ENCODE measurements at places on chromosomes 7 and 10.

- DNase-seq, result no peak
Observed at GRCh38 chr10:59879363-59879913, 26.9 kb downstream of the CCDC6 start.

DNA sequence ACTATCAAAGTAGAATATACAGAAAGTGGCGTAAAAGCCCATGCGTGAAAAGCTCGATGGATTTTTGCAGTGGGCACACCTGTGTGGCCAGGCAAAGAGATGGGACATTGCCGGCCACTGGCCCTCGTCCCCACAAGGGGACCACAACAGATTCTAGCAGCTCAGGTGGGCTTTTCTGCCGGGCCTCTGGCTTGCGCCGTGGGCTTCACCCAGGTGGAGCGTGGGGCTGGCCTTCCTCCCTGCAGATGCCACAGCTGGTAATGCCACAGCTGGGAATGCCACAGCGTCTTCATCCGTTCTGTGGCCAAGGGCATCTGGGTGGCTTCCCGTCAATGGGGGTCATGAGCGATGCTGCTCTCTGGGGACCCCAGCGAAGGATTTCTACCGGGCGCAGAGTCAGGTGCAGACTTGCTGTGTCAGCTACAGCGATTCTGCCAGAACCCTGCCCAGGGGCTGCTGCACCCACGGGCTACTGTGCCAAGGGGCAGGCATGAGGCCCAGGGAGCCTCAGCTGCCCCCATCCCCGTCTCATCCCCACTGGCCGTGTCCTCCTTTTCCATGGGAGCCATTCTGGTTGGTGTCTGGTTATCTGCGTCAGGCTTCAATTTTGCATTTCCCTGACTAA, 52.5 kb upstream of the NKX6-2 start:
- no peak for DNase-seq

DNA sequence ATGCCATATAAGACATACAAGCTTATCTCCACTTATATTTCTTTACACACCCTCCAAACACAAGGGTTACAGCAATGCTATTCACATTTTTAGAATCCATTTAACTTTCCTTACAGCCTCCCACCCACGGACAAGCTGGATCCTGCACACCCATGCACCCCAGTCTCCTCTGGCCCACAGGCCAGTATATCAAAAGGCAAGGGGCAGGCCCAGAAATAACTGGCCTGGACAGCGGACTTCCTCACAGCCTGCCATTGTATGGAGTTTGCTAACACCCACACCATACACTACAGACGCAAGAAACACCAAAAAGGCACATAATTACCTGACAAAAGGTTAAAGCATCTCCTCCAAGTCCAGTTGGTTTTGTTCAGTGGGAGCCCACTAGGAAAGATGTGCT, 12.0 kb downstream of the HOXA4 start:
- DNase-seq, result no peak

DNA sequence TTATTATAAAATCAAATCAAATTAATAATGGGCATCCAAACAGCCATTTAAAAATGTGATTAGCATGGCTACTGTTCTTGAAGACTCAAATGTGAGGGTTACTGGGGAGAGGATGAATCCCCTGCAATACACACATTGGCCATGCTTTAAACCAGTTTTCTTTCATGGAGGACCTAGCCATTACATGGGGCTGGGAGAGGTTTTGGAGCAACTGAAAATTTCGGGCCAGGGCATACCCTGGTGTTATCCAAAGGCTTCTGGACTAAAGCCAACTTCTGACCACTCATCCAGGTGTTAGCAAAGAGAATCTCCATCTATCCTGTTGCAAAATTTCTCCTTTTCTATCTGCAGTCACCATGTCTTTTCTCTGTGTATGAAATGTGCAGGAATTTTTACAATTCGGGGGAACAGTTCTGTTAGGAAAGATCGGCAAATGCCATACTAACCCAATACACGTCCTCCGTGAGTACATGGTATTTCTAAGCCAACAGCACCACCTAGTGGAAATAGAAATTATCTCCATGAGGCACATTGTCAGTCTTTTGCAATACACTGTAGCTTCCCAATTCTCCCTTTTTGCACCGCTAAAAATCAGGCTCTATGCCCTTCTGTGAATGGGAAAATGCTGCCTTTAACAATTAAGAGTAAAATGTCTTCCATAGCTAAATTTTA, 47.0 kb upstream of the ZNF107 start:
- DNase-seq, result peak; percentile 59

DNA sequence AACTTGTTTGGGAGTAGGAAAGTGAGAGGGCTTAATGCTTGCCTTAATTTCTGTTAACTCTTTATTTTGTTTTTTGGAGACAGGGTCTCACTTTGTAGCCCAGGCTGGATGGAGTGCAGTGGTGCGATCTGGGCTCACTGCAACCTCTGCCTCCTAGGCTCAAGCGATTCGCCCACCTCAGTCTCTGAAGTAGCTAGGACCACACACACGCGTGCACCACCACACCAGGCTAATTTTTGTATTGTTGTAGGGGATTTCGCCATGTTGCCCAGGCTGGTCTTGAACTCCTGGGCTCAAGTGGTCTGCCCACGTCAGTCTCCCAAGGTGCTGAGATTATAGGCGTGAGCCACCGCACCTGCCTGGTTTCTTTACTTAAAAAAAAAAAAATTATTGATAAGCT, 1.9 kb downstream of the PPP2R2D start:
- DNase-seq, result no peak

DNA sequence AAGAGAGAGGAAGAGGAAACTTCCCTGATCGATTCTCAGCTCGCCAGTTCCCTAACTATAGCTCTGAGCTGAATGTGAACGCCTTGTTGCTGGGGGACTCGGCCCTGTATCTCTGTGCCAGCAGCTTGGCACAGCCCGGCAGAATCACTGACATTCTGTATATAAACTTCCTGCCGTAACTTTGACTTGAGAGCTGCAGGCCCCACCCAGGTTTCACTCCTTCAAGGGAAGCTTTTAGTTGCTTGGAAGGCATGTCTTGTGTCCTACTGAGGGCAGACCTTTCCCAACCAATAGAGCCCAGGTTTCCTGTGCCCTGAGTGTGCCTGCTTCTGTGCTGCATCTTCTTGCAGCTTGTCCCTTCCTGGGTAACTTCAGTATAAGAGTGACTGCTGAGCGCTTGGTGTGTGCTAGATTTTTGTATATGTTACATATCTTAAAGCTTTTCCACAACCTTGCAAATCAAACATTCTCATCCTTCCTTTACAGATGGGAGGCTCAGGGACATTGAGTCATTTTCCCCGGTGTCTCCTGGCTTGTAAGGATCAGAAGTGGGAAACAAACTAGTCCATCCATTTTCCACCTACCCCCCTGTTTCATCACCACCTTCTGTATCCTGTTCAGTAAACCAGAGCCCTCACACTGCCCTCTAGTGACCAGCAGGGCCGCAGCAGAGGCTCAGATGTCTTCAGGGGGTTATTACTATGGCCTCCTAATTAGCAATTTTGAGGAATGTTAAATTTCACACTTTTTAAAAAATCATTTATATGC, 225.2 kb upstream of the PRSS58 start:
- peak; percentile 53 for DNase-seq

DNA sequence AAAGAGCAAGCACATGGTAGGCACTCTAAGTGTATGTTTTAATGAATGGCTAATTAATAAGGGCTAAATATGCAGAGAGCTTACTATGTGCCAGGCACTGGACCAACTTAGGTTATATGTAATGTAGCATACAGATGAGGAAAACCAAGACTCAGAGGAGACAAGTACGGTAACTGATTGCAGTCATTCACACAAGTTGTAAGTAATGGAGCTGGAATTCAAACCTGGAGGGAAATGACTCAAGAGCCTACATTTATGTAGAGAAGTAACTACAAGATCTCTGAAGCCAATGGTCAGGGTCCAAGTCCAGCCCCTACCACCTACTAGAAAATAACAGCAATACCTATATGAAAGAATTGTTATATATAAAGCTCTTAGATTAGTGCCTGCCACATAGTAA, 97.3 kb upstream of the KCNIP2 start:
- no peak for DNase-seq

DNA sequence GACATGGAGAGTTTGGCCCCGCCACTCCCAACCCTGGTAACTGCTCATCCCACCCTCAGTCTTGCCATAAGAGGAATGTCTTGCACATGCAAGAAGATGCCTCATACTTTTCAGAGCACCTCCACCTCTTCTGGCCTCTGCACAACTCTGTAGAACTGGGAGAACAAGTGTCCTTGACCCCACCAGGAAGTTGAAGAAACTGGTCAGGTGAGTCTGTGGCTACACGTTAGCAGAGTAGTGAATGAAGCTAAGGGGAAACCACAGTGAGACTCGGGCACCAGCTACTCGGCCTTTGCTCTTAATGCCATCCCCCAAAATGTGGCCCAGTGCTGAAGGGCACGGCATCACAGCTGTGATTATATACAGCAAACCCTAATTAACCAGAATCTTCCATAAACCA, 110.1 kb downstream of the ARID5B start:
- DNase-seq, result no peak

GRCh38 chr10:119871881-119872609, 598 bp downstream of the MCMBP start:
- peak; percentile 58 for DNase-seq

DNA sequence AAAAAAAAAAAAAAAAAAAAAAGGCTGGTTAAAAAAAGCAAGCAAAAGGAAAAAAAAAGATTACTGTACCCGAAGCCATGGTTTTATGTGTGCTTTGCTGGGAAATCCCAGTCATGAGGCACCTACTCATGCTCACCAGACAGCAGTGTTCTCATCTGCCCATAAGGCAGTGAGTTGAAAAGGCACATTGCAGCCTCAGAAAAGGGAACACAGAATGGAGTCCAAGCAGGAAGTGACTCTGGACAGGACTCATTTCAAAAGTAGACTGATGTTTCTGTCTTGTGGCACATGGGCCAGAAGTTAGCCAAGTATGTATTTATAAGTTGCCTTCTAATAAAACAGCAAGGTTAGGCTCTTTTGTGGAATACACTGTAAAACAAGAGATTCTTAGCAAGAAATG, 40.2 kb downstream of the PDSS1 start:
- DNase-seq, result no peak

GRCh38 chr7:79930604-79931003, 204.0 kb upstream of the GNAI1 start:
- DNase-seq, result no peak

- DNase-seq, result no peak
Observed at GRCh38 chr7:16978358-16979244, 96.8 kb upstream of the AGR3 start.

Measured in CD4-positive, alpha-beta memory T cell (primary cell).